ENCODE measurements at places on chromosomes 2 and 18. TPM values are rescaled to one million over a fixed set of nuclear protein-coding genes. Genes with fewer than 3 reads are reported as not detected.

- DNase-seq: no peak
Measured at GRCh38 chr18:61972389-61973264, 79.8 kb upstream of the RNF152 start.

- no peak for DNase-seq
Measured at GRCh38 chr2:172098287-172098649, 4.4 kb downstream of the DLX2 start.

DNA sequence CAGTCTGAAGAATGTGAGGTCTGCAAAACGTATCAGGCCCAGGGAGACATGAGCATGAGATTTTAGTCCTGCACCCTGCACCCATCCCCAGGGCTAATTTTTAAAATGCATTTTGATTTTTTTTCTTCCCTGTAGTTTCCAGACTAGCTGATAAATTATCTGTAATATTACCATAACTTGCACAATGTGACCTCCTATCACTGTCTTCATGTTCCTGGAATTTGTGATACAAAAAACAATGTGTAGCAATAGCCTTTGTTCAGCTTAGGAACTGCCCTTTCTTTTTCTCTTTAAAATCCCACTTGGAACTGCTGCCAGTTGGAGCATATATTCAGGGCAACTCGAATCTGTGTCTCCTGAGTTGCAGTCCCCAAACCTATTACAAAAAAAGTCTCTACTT, 222.8 kb upstream of the HS6ST1 start:
- no peak for DNase-seq

DNA sequence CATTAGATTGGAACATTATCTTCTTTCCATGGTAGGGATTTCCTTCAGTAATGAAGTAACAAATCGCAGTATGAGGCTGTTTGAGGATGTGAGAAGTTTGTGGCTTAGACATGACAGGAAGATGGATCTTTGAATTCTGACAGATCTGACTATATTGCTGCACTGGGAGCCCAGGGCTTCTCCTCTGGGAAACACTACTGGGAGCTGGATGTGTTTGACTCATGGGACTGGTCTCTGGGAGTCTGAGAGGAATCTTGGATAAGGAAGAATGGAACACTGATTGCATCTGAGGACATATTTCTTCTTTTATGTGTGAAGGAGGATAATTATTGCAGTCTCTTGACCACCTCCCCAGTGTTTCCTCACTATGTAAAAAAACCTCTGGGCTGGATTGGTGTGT, 77.2 kb upstream of the ST6GAL2 start:
- no peak for DNase-seq

- peak; percentile 34 for DNase-seq
Measured at GRCh38 chr2:149661844-149662243, 74.3 kb upstream of the MMADHC start.

DNA sequence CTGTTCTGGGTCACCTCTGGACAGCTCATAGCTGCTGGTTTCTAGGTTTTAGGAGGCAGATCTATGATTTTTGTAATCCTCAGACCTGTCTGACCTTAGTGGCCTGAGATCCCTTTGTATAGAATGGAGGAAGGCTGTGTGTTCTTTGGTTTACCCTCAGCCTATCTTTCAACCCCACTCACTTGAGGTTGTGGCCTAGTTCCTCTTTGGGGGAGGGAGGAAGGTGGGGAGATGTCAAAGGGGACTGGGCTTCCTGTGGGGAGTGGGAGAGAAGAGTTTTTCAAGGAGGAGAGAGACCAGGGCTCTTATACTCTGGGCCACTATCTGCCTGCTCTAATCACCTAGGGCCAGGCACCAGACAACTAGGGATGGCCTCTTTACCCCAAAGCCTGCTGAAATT, 28.5 kb downstream of the SEMA4F start:
- DNase-seq: no peak

The CXCR1 gene
- total RNA-seq: not detected

The OTOF gene
- total RNA-seq: not detected

The C1GALT1C1L gene
- total RNA-seq: not detected

The LRRC30 gene
- not detected for total RNA-seq

The SETBP1 gene
- 21.2 TPM for total RNA-seq
